ENCODE measurements at places on chromosomes 6 and 20.

DNA sequence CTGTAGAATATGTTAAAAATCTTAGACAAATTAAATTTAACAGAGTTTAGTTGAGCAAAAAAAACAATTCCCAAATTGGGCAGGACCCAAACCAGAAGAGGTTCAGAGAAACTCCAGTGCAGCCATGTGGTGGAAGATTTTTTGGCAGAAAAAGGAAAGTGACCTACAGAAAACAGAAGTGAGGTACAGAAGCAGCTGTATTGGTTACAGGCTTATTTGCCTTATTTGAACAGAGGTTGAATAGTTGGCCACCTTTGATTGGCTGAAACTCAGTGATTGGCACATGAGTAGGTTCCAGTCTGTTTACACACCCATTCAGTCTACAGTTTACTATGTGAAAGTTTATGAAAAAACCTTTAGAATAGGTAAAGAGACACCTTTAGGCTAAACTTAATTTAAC lies 110.9 kb upstream of the LAMP5 start:
- DNase-seq: no peak

DNA sequence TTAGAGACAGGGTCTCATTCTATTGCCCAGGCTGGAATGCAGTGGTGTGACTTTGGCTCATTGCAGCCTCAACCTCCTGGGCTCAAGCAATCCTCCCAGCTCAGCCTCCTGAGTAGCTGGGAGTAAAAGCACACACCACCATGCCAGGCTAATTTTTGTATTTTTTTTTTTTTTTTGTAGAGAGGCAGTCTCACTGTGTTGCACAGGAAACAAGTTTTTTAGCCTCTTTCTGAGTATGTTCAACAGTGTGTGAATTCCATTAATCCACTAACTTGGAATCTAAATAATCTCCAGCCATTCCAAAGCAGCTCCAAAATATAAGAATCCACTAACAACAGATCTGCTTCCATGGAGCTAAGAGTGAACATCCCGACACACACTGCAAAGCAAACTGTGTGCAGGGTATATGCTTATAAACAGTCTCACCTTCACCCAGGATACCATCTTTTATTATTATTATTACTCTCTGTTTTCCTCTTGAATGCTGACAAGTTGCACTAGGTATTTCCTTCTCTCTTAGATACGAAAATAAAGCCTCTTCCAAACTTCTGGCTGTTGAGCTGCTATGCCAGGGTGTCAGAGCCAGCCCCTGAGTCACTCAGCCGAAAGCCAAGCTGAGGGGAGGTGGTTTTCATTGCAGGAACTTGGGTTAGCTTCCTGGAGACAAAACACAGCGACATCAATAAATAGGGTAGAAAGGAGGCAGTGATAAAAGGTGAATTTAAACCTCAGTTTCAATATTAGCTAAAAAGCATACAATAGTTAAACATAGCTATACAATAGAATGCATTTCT lies 264.9 kb downstream of the HIVEP2 start:
- DNase-seq: no peak

DNA sequence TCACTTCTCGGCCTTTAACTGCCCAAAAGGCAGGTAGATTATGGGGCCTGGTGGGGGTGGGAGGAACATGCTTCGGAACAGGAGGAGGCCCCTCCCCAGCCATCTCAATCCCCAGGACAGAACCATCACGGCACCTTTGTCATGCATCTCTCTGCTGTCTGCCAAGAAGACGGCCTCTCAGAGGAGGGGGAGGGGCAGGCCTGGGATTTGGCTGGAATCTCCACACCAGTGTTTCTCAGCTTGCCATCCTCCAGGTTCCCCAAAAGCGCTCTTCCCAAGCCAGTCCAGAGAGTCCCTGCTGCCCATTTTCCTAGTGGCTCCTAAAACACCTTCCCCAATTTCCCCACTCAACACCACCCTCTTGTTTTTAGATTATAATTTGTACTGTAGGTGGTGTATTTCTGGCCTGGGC lies 2.5 kb upstream of the POU5F1 start:
- DNase-seq: no peak

DNA sequence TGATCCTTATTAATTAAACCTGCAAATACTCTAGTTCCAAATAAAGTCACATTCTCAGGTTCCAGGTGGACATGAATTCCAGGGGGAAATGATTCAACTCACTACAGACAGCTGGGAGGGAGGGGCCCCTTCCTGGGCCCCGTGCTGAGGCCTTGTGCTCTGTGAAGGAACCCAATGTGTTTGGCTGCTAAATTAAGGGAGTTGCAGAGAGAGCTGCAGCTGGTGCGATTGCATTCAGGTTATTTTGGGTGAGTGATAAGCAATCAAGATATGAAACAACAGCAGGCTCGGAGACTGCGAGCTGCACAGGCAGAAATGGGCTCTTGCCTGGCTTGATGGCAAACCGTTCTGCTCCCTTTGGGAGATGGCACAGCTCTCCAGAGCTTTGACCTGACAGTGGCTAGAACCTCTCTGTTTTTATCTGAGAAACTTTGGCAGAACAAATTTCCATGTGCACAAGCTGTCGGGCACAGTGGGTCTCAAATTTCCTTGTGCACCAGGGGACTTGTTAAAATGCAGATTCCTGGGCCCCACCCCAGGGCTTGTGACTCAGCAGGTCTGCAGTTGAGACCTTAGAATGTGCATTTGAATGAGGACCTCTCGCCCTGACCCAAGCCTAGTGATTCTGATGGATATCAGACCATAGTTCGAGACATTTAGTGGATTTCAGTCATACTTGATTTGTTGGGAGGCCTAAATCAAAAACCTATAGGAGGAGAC lies 9.8 kb downstream of the MAPK13 start:
- peak; percentile 15 for DNase-seq

- no peak for DNase-seq
Measured at GRCh38 chr6:19892260-19892659, 55.1 kb downstream of the ID4 start.

DNA sequence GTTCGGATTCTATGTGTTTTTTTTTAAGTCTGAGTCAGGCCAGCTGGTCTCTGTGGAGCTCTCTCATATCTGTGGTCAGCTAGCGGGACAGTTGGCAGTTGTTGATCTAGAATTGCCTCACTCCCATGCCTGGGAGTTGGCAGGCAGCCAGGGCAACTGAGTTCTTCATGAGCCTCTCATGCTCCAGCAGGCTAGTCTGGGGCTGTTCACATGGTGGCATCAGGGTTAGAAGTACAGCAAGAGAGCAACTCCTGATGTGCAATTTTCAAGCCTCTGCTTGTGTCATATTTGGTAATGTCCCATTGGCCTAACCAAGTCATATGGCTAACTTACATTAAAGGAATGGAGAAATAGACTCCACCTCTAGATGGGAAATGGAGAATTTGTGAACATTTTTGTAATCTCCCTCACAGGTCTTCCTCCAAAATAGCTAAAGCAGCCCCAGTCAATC lies 6.7 kb upstream of the IFT52 start:
- peak; percentile 99 for DNase-seq

- DNase-seq: peak; percentile 25
Measured at GRCh38 chr6:41626917-41627316, 11.4 kb upstream of the MDFI start.

GRCh38 chr20:43658069-43658722 lies 8.7 kb upstream of the MYBL2 start:
- peak; percentile 52 for DNase-seq

GRCh38 chr6:33761922-33762629 lies 15.4 kb upstream of the IP6K3 start:
- peak; percentile 73 for DNase-seq

DNA sequence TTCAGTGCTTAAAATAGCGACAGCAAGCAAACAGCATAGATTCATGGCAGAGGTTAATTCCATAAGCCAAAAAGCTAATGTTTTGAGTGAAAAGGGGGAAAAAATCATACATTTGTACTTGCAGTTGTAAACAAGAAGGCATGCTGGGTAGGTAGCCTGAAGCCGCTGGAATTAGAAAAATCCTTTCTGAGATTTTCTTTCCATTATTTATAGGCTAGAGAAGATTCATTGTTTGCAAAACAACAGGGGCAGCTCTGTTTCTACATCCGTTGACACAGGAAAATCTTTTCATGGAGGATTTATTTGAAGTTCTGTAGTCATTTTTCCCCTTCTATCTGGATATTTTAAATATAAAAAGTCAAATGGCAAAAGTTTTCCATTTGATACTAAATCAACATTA lies 843.9 kb downstream of the QKI start:
- no peak for DNase-seq

DNA sequence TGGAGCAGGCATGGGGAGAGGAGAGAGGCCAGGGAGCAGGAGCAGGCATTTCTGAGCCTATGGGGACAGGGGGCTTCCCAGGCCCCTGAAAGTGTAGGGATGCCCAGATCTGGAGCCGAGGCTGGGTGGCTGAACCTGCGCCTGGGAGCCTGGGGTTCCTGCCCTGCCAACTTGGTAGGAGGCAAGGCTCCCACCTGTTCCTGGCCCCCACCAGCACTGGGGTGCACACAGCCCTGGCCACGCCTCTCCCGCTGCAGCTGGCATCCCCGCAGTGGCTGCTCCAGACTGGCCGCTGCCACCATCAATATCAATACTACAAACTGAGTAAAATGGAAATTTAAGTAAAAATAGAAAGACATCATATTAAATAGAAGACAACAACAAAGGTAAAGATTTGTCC lies 684.9 kb upstream of the MAP3K7 start:
- DNase-seq: no peak

- DNase-seq: no peak
Measured at GRCh38 chr20:24766143-24766527, 182.9 kb upstream of the CST7 start.

GRCh38 chr6:152323376-152323775 lies 313.8 kb downstream of the SYNE1 start:
- no peak for DNase-seq

- DNase-seq: no peak
Measured at GRCh38 chr20:14543040-14543439, 205.6 kb upstream of the FLRT3 start.

GRCh38 chr6:127118298-127119101 lies at the start of gene RSPO3:
Gene RSPO3 (plus strand): TSS chr6:127118671. CDS start chr6:127119193, 522 bp downstream.
- peak; percentile 37 for DNase-seq

GRCh38 chr20:16922834-16923233 lies 174.7 kb downstream of the OTOR start:
- DNase-seq: no peak

- peak; percentile 26 for DNase-seq
Measured at GRCh38 chr6:2020909-2021308, 224.5 kb downstream of the GMDS start.

DNA sequence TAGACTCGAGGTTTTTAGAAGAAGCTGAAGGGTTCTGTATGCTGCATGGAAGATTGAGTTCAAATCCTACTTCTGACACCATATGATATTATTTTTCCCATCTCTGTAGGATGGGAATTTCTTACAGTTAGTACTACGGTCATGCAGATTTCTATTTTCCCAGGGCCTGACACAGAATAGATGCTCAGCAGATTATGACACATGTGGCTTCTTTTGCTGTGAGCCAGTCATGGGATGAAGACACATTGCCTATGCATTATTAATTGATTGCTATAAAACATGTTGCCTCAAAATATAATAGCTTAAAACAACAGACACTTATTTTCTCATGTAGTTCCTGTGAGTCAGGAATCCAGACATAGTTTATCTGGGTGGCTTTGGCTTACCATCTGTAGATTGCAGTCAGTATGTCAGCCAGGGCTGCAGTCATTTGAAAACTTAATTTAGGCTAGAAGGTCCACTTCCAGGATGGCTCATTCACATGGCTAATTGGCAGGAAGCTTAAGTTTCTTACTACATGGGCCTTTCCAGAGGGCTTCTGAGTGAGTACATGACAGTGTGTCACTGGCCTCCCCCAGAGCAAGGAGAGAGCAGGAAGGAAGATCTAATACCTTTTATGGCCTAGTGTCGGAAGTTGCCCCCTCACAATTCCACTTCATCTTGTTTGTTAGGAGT lies 29.5 kb downstream of the TOP1 start:
- no peak for DNase-seq

DNA sequence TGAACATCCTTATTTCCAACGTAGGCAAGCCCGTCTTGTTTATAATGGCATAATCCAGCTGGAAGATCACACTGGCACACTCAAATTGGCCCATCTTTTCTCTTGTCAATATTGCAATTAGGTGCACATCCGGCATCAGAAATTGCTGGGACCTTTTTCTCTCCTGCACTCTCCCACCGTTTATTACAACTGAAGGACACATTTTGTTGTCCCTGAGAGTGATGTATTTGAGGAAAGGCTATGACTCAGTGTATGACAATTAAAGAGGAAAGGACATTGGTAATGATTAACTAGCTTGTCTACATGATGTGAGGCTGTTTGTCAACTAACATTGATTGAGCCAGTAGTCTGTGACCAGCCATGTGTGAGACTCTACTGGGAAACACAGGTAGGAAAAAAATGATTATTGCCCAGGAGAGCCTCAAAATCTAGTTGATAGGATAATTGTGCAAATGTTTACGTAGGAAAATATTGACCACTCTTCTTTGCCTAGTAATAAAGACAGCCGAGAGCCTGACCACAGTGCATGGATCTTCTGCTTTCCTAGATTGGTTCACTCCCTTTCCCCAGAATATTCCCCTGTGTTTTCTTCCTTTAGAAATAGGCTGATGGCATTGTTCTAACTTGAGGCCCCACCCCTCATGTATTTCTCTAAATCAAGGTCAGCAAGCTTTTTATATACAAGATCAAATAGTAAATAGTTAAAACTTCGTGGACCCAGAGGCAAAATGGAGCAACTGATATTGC lies 230.0 kb upstream of the BTBD3 start:
- no peak for DNase-seq

DNA sequence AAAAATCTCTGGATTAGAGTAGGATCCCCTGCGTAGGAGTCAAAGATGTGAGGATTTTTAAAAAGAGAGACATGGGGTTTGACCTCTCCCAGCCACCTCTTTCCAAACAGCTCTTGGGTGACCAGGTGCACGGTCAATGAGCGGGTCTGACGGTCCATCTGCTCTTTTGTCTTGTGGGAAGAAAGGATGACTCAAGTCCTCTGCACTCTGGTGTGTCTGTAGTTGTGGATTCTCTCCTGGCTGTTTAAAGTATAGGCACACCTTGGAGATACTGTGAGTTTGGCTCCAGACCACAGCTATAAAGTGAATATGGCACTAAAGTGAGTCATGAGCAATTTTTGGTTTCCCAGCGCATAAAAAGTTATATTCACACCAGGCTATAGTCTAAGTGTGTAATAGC lies 209.8 kb downstream of the BMP7 start:
- DNase-seq: no peak

GRCh38 chr6:132100388-132100990 lies 149.3 kb upstream of the CCN2 start:
- DNase-seq: no peak

- DNase-seq: peak; percentile 39
Measured at GRCh38 chr6:63571361-63572043, 778 bp upstream of the LOC128125822 start.

- DNase-seq: no peak
Measured at GRCh38 chr20:32603046-32603726, 18.1 kb upstream of the NOL4L start.

- no peak for DNase-seq
Measured at GRCh38 chr6:125584468-125584939, 164.9 kb upstream of the HEY2 start.

GRCh38 chr6:118785601-118786000 lies 108.4 kb upstream of the ASF1A start:
- no peak for DNase-seq

- no peak for DNase-seq
Measured at GRCh38 chr6:105593805-105594671, 191.2 kb upstream of the PREP start.
